ENCODE measurements at places on chromosomes 16 and 17. TPM values are rescaled to one million over a fixed set of nuclear protein-coding genes. Genes with fewer than 3 reads are reported as not detected.
A peak's percentile ranks its signal among the peaks of the same experiment; 100 is the strongest.

TPSB2 gene
- 12.2 TPM for total RNA-seq

HBQ1 gene
- not detected for total RNA-seq

KRT24 gene
- not detected for total RNA-seq

CBX2 gene
- total RNA-seq: 0.33 TPM

CLEC3A gene
- not detected for total RNA-seq

TEX19 gene
- total RNA-seq: not detected

UNC13D gene
- 10.2 TPM for total RNA-seq

ZMYND15 gene
- 0.55 TPM for total RNA-seq

DNA sequence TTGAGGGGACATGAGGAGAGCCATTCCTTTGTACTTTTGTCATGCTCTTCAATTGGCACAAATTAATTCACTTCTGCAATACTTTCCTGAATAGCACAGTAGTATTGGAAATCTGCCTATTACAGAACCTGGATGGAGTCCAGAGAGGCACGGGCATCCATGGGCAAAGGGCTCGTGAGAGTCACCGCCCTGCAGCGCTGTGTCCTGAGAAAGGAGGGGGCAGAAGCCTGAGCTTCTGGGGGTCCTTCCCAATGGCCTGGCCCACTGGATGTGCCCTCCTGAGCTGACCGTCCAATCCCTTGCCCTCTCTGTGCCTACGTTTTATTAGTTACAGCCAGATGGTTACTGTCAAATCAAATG is 3.5 kb downstream of the G6PC1 start:
- no peak for DNase-seq

DNA sequence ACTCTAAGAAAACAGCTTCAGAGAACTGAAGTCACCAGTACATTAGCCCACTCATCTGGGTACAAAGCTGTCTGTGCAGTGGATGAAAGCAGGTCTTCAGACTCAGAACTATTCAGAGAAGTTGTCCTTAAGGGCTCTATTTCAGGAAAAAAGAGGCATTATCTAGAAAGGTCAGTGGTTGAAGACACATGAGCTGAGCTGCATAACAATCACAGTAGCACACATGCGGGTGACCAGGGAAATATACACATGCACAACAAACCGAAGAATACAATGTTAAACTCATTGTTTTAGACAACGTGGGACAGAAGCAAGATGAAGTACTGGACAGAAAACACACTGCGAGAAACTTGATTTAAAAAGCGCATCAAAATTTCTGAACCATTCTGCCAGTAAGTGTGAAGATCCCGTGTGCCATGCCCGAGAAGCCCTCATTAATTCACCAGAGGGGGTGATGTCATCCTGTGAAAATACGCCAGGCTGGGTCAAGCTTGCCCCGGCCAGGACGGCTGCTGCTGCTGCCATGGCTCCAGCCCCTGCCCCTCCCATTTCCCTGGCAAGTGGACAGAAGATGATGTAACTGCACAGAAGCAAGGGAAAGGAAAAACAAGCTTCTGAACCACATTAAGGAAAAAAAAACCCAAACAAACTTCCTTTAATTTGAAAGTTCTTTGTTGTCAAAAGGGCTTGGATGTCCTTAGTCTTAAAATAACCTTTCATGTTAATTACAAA is 10.1 kb downstream of the DYNC1LI2 start:
- peak; percentile 96 for DNase-seq

DNA sequence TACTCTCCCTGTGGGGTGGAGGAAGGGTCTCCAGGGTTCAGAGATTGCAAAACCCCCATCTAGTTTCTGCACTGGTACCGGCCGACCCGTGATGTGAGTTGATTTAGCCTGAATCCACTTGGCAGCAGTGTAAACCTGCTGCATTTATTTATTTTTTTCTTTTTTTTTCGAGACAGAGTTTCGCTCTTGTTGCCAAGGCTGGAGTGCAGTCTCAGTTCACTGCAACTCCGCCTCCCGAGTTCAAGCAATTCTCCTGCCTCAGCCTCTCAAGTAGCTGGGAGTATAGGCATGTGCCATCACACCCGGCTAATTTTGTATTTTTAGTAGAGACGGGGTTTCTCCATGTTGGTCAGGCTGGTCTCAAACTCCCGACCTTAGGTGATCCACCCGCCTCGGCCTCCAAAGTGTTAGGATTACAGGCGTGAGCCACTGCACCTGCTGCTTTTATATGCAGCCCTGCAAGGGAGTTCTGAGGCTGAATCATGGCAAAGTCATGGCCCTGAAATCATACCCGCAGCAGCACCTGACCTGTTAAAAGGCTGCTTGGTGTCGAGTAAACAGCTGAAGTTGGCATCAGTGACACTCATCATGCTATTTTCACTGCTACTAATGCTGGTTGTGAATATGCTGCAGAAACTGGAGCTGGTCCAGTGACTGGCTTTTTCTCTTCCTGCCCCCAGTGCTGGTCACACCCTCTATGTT is 21.4 kb downstream of the DEXI start:
- DNase-seq: no peak

DNA sequence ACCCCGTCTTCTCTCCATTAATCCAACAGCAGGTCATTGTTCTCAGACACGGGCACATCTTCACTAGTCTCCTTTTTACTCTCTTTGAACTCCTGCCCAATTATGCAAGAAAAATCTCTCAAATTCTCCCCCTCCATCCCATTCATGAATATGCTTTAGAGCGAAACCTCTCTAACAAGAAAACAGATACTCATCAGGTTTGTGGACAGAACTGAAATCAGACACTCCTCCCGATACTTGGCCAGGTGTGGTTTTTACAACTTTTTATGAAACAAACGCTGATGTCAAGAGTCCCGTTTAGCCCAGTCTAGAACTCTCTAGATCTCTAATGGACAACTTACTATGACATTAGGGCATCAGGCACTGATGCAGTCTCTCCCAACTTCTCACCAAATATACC is 40.9 kb downstream of the PIK3R5 start:
- no peak for DNase-seq

DNA sequence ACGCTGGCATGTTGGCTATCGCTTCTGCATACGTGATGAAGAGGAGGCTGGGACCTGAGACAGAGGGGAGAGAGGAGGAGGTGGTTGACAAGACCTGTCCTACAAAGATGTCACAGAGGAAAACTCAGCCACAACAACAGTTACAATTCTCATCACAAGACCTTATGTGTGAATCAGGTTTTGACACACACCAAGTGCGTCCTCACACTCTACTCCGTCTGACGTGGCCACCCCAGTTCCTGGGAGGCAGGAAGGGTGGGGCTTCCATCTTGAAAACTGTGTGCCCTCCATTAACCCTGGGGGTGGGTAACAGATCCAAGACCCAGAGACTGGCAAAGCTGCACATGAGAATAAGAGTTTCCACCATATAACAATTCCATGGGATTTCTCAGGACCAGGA is 24.1 kb downstream of the SLC6A4 start:
- DNase-seq: no peak

- no peak for DNase-seq
These were observed 47.9 kb upstream of the HNF1B start for GRCh38 chr17:37792787-37793186.

- DNase-seq: no peak
These were observed 4.7 kb downstream of the SALL1 start for GRCh38 chr16:51146256-51146924.

DNA sequence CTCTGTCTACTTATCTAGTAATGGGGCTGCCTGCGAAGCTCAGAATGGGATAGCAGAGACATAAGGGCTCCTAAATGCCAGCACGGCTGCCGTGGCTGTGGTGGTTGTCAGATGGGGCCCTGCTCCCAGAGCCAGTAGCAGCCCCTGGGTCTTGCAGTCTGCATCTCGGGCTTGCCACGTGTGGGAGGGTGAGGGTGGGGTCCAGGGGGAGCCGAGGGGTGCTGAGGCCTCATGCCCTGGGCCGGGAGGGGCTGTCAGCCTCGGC is 88.8 kb upstream of the GSE1 start:
- DNase-seq: no peak

- DNase-seq: no peak
These were observed 12.6 kb upstream of the CA10 start for GRCh38 chr17:52170963-52171572.

GRCh38 chr17:29369831-29370735 is 20.1 kb upstream of the TAOK1 start:
- DNase-seq: peak; percentile 78

- no peak for DNase-seq
These were observed at the start of gene SKAP1 for GRCh38 chr17:48429638-48430586. TSS of gene SKAP1 (minus strand) at chr17:48430214.

DNA sequence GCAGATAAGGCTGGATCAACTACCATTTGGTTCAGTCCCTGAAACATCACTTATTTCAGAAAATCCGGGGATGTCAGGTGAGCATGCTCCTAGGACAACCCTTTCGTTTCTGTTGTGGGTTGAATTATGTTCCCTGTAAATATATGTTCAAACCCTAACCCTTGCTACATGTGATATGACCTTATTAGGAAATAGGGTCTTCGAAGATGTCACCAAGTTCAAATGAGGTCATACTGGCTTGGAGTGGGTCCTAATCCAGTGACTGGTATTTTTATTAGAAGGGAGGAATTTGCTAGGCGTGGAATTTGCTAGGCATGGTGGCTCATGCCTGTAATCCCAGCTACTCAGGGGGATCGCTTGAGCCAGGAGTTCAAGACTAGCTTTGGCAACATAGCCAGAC is 21.3 kb downstream of the SNX20 start:
- DNase-seq: no peak

GRCh38 chr16:77238593-77238992 is 39.4 kb downstream of the SYCE1L start:
- DNase-seq: no peak

GRCh38 chr16:9116141-9116540 is 24.7 kb downstream of the HAPSTR1 start:
- DNase-seq: no peak

- no peak for DNase-seq
These were observed 9.4 kb downstream of the CD300LD start for GRCh38 chr17:74582633-74583032.

DNA sequence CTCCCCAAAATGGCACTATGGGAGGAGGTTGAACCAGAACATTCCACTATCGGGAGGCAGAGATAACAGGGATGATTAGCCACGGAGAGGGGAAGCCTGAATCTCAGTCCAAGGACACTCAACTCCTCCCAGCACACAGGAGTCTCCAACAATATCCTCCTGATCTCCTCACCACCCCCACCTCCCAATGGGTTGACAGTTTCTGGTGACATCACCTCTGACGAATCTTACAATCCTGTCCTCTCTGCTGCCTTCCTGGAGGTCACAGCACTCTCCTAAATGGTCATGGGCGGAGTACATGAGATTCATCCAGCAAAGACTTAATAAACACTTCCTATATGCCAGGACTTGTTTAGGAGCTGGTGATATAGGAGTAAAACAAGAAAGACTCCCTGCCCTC is 80.9 kb downstream of the SLC6A2 start:
- DNase-seq: no peak
